ENCODE measurements at places on chromosomes 5 and 9.

DNA sequence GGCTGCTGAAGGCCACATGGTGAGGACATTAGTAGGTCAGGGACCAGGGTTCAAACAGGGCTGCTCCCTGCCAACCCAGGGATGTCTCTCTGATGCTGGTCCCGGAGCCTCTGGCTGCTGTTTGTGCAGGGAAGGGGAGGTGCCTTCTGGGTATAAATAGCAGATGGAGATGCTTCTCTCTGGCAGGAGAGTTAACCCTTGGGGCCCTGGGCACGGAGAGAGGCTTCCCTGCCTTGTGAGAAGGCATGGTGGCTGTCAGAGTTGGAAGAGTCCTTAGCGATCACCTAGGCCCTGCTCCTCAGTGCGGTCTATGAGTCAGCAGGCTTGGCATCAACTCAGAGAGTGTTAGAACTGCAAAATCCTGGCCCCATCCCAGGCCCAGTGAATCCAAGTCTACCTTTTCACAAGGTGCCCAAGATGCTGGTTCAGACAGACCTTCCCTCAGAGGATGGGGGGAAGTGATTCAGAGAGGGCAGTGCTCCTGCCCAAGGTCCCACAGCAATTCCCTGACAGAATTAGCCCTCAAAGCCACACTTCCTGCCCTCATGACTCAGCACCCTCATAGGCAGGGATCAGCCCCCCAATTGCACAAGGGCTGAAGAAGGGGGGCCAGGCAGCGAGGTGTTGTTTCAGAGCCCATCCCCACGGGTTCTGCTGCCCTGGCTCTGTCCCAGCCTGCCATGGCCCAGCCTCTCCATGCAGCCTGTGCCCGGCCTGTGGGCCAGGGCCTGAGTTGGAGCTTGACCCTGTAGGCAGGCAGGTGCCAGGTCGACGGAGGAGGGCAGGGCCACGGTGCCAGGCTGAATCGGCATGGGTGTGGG is 25.6 kb downstream of the CAMK2A start:
- DNase-seq = peak; percentile 87

- DNase-seq = no peak
These were observed 40.7 kb downstream of the F2RL2 start for GRCh38 chr5:76582230-76583162.

- DNase-seq = no peak
These were observed 62.5 kb upstream of the PTPN3 start for GRCh38 chr9:109560470-109561132.

- DNase-seq = no peak
These were observed 65.3 kb upstream of the ADAMTS2 start for GRCh38 chr5:179410291-179411160.

GRCh38 chr5:83538786-83539462 is 67.4 kb downstream of the VCAN start:
- no peak for DNase-seq

- peak; percentile 37 for DNase-seq
These were observed 5.9 kb upstream of the FAT2 start for GRCh38 chr5:151596828-151597539.

DNA sequence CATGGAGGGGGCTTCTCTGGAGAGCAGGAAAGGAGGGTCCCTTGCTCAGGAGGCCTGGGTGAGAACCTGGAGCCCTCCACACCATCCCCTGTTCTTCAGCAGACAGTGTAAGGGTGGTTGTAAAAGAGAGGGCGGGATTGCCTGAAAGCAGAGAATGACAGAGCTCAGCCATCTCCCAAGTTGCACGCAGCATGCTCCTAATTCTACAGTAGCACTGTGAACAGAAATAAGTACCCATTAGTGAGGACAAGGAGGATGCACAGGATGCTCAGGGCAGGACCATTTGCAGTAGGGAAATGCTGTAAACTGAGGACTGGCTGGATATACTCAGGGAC is 8.4 kb downstream of the CCDC69 start:
- DNase-seq = no peak

- no peak for DNase-seq
These were observed 319.8 kb downstream of the HCN1 start for GRCh38 chr5:45376417-45376816.

DNA sequence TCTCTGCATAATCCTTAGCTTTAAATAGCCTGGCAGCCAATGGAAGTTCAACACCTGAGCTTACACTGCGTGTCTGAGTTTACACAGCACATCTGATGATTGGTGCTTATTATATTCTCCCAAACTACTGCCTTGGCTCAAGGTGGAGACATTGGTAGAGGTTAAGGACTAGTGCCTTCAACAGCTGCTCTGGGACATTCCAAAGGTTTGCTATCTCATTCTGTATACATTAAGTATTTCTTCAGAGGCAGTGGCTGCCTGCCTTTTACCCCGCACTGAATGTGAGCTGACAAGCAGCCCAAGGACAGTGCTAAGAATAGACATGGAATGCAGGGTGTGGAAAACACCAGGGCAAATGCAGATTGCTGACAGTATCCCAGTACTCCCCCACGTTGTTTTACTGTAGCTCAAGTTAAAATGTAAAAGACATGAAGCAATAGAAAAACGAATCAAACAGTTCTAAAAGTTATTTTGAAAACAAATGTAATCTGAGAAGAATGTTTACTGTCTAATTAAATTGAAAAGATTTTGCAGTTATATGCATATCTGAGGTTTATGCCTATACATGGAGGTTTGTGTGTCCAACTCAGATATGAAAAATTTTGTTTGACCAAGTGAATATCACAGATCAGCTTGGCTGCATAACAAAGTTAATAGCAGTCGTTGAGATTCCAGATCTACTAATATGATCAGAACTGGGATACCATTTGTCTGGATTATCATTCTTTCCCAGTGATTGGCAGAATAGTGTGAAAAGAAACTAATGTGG is 1.8 kb downstream of the HSPB3 start:
- DNase-seq = peak; percentile 79

DNA sequence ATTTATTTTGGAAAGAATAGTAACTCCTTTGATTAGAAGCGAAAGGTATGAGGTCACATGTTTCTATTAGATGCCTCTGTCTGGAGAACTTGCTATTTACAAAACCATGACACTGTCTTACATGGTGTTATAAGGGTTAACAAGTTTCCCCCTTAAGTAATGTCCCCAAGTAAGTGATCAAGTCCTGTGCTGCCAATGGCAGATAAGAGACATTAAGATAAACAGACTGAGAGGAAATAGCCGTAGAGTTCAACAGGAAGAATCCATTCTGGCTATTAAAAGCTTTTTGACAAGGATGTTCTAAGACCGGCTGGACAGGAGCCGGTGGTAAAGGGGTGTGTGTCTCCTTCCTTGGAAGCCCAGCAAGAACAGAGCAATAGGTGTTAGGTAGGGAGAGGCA is 257.5 kb downstream of the GADD45G start:
- DNase-seq = no peak

GRCh38 chr5:145859897-145860296 is 12.9 kb downstream of the GRXCR2 start:
- DNase-seq = no peak

- DNase-seq = no peak
These were observed 173.4 kb downstream of the DNAH5 start for GRCh38 chr5:13771011-13771571.

DNA sequence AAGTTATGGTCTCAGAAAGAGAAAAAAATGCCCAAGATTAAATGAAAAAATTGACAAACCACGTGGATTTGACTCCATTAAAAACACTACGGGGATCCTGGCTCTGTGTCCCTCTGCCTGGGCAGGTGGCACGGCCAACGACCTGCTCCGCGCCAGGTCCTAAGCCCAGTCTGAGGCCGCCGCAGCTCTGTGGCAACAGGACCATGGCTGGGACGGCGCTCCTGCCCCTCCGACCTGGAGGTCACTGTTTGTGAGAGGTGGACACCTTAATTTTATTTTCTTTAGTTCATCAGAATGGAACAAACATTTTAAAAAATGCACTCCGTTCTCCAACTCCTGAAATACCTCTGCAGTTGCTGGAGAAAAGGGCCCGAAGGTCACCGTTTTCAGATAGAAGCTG is 369.4 kb downstream of the CDH9 start:
- no peak for DNase-seq

DNA sequence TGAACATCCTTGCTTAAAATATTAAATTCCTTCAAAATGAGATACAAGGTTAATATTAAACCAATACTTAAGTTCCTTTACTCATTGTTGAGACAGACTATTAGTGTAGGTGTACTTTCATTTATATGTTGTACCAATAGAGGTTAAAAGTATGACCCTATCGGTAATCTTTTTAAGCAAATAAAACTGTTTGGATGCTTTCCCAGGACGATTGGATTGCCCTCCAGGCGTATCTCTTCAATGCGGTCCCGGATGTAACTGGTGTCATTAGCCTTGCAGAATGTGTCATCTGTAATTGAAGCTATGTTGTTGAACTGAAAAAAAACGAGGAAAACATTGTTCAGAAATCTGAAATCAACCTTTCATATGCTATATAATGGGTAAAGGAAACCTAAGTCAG is 18.9 kb downstream of the OGN start:
- no peak for DNase-seq

GRCh38 chr5:146076028-146076427 is 29.3 kb downstream of the PLAC8L1 start:
- no peak for DNase-seq

GRCh38 chr5:172285226-172286143 is 1.9 kb upstream of the UBTD2 start:
- DNase-seq = no peak

DNA sequence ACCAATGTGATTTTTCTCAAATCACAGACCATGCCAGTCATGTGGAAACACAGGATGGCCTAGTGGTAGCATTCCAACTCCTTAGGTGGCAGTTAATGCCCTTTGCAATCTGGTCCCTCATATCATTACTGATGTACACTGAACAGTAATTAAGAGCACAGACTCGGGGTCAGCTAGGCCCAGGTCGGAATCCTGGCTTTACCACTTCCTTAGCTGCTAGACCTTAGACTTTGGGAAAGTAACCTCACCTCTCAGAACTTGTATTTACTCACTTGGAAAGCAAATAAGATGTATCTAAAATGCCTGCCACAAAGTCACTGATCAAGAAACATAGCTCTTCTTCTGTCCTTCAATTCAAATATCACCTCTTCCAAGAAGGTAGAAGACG is 112.8 kb downstream of the MAPKAP1 start:
- no peak for DNase-seq

DNA sequence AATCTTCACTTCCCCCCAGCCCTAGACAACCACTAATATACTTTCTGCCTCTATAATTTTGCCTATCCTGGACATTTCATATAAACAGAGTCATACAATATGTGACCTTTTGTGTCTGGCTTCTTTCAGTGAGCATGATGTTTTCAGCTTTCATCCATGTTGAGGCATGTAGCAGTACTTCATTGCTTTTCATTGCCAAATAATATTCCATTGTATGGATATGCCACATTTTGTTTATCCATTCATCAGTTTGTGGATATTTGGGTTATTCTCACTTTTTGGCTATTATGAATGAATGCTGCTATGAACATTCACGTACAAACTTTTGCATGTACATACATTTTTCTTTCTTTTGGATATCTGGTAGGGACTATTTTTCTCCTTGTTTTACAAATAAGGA is 49.0 kb downstream of the WWC1 start:
- DNase-seq = no peak

GRCh38 chr5:96919754-96920197 is 16.1 kb upstream of the LNPEP start:
- DNase-seq = no peak

DNA sequence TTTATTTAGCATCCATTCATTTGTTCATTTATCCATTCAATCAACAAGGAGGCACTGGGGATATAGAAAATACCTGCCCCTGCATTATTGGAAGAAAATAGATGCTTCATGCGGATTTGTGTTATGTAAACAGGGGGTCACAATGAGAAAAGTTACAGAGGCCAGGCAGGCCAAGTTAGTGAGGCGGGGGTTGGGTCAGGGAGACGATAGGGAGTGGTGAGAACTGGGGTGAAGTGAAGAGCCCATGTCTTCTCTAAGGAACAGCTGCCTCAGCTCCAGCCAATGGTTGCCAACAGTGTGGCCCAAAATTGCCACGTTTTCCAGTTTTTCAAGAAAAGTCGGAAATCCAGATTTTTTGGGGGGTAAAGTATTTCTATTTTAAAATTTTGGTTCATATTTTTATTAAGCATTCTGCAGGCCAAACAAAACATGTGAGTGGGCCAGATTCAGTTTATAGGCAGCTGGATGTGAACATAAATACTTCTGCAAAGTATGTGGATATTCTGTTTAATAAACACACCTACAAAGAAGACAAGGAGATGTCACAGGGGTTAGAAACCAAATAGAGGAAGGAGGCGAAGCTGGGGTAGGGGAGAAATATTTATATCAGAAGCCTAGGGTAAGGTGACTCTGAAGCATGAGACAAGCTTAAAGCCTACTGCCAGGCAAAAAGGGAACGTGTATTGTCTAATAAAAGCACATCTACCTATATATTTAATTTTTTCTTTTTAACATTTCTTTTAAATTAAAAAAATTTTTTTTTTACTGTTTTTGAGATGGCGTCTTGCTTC is 44.0 kb downstream of the ALG2 start:
- no peak for DNase-seq

DNA sequence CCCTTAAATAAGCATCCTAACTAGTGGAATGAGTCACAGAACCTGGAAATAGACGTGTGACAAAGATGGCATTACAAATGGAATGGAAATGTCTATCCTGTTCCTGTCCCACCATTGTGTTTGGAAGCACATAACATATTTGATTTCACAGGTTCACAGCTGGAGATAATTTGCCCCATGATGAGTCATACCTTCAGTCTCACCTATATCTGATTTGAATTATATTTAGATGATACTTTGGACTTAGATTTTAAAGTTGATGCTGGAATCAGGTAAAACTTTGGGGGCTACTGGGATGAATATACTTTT is 92.5 kb downstream of the CEMIP2 start:
- no peak for DNase-seq

DNA sequence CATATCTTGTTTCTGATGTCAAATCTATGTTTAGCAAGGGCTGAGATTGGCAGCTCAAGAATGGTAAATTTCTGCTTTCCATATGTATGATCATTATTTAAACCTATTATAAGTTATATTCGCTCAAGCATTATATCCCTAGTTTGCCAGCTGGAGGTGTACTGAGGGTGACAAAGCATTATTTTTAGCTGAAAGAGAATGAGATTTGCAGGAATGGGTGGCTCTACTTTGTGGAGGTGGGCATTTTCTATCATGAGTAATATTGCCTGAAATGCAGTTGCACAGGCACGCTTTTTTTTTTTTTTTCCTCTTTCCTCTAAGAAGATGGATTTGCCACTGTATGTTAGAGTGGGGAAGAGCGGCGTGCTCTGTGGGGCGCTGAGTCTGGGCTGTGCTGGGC is 393.8 kb downstream of the EBF1 start:
- DNase-seq = no peak

DNA sequence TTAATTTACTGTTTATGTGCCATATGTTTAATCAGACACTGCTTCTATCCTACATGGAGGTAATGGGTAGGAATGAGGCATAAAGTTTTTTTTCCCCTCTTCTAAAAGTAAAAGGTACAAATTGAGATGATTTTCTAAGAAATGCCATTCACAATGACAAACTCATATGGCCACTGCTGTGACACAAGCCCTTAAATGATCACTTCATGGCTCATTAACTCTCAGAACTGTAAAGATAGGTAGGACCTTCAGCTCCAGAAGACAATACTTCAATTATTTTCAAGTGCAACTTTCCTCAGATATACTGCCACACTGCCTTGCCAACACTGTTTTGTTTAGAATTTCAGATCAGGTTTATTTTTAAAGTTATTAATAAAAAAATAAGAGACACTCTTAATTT is 362.9 kb upstream of the ZNF608 start:
- no peak for DNase-seq

- DNase-seq = peak; percentile 33
These were observed 122.0 kb downstream of the GDNF start for GRCh38 chr5:37717613-37718431.

Measured in hepatic stellate cell (primary cell).